SIG-M5 (cell line): ENCODE measurements at places on chromosomes 5 and 9.

DNA sequence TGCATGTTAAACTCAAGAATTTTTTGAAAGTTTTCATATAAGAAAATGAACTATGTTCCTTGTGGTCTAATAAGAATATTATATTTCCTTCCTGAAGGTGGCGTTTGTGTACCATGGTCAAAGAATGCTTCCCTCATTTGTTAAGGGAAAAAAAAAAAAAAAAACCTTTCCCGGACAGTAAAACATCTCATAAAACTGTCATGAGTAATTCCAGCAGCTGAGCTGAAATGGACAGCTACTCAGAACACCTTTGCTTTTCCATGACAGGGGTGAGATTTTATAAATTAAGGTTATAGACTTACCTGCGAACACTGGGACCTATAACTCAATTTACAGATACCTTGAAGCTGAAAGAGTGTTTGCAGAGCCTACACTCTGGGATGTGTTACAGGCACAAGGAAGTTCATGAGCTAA, 113.2 kb upstream of the RANBP3L start:
- DNase-seq = no peak

DNA sequence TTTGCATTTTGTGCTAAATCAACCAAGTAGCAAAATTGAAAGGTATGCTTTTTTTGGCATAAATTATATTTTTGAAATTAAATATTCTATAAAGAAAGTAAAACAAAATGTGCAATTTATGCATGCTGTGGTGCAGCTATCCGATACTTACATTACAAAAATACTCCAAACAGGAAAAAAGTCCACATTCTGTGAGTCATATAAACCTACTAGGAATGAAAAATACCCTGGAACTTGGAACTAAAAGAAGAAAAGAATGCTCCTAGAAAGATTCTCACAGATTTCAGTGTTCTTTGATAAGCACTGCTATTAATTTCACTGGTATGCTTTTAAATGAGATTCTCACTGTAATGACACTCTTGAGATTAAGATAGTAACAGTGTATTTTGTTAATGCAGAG, 92.6 kb downstream of the OSMR start:
- no peak for DNase-seq

GRCh38 chr9:32200896-32201295, 183.5 kb upstream of the ACO1 start:
- DNase-seq = no peak

DNA sequence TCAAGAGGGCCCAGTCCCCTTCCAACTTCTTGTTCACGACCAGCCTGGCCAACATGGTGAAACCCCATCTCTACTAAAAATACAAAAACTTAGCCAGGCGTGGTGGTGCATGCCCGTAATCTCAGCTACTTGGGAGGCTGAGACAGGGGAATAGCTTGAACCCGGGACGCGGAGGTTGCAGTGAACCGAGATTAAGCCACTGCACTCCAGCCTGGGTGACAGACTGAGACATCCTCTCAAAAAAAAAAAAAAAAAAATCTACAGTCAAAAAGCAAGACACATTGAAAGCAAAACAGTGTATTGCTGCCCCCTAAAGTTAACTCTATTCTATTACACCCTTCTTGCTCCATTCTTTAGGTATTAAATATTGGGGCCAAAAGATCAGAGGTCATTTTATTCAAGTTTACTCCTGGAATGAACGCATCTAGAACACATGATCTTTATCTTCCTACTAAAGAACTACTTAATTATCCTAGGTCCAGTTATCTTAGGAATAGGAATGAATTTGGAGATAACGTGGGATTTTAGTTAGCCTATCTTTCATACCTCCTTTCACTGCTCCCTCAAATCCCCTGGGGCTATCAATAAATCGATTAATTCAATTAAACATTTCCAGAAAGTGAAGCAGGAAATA, 2.4 kb downstream of the ATG12 start:
- no peak for DNase-seq

DNA sequence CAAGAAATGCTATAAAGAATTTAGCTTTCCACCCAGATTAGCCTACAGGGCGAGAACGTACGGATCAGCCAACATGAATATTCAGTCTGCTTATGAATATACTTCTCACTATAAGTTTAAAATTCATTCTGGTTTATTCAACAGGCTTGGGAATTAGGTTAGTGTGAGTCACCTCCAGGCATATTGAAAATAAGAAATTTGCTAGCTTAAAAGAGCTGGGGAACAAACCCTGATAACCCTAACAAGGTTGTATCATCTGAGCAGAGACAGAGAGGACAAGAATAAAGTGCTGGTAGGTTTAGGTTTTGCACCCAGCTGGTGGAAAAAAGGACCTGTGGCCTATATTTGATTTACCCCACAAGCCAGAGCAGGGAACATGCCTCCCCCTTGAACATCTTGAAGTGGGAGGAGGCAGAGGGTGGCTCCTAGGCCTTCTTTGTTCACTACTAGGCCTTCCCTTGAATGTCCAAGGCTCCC, 12.3 kb downstream of the FNBP1 start:
- no peak for DNase-seq

GRCh38 chr5:137114529-137114928, 384.6 kb downstream of the SPOCK1 start:
- no peak for DNase-seq

GRCh38 chr5:172770374-172770674, 671 bp downstream of the DUSP1 start:
- no peak for DNase-seq

DNA sequence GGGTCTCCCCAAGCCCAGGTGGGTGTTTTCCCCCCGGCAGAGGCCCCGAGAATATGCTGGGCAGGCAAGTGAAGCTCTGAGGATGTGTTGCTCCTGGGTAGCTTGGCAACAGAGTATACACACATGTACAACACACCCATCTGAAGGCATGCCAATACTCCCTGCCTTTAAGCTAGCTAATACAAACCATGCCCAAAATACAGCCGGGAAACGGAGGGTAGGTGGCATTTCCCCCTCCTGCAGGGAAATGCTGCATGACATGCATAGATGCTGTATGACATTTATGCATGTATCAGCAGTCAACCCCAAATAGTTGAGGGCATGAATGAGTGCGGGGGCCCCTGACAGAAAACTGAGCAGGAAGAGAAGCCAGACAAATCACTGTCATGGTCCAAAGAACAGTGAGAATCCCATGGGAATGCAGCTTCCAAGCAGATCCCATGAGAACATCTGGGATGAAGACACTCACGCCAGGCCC, 614.1 kb downstream of the EBF1 start:
- DNase-seq = no peak

GRCh38 chr9:90815183-90815943, 13.7 kb downstream of the SYK start:
- no peak for DNase-seq

- no peak for DNase-seq
Measured at GRCh38 chr5:43771611-43772031, 168.6 kb downstream of the NNT start.

- DNase-seq = no peak
Measured at GRCh38 chr5:66812291-66812690, 216.1 kb downstream of the MAST4 start.

- DNase-seq = no peak
Measured at GRCh38 chr5:132079081-132079480, 5.5 kb downstream of the CSF2 start.

GRCh38 chr5:138647794-138648410, 72.7 kb upstream of the HSPA9 start:
- no peak for DNase-seq

DNA sequence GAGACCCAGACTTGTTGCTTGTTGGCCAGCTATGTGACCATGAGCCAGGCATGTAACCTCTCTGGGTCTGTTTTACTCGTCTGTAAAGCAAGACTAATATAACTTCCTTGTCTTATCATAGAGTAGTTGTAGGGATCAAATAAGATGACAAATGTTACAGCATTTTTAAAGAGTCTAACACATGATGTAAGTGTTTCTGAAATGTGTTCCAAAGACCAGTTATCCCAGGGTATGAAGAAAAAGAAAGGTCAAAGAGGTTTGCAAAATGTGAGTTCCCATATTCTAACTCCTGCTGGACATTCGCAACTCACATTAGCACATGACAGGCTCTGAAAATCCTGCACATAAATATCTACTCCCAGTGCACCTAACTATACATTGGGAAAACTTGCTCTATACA, 28.5 kb upstream of the MATR3 start:
- DNase-seq = no peak

- DNase-seq = no peak
Measured at GRCh38 chr5:89981878-89982773, 427.4 kb downstream of the CETN3 start.

- DNase-seq = no peak
Measured at GRCh38 chr5:612498-613424, 621 bp downstream of the CEP72 start.
